ENCODE measurements at places on chromosomes 12 and 14. TPM values are rescaled to one million over a fixed set of nuclear protein-coding genes. Genes with fewer than 3 reads are reported as not detected.

DNA sequence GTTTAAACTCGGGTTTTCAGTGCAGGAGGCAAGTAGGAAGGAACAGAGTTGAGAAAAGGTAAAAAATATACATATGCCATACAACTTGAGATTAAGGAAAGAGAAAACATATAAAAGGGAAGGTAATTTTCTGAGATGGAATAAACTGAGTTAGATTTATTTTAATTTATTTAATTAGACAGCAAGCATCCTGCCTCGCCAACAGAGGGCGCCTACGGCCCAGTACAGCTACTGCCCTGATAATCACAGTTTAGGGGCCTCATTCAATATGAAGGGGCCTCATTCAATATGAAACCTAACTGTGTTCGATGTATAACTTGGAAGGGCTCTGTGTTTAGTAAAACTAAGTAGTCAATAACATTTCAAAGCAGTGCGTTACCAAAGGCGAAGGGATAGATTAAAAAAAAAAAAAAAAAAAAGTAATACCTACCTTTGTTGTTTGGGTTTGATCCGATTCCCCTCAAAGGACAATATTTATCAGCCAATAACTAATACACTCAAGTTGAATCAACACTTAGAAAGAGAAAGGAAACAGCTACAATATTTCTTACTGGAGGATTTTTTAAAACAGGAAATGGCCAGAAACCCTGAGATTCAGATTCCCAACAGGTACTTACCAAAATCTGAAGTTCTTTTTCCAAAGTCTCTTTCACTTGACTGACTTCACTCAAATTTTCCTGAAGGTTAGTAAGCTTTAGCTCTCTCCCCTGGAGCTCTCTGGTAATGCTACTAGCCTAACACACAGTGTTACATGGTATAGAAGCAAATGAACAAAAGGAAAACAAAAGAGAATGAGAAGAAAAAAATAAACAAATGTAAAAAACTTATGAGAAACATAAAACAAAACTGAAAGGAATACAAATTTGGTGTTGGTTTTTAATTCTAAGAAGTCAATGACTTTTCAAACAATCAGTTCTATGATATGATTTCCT, 70.0 kb upstream of the VPS33A start:
- DNase-seq, result no peak

The USP44 gene
- 1.9 TPM for polyA plus RNA-seq

DNA sequence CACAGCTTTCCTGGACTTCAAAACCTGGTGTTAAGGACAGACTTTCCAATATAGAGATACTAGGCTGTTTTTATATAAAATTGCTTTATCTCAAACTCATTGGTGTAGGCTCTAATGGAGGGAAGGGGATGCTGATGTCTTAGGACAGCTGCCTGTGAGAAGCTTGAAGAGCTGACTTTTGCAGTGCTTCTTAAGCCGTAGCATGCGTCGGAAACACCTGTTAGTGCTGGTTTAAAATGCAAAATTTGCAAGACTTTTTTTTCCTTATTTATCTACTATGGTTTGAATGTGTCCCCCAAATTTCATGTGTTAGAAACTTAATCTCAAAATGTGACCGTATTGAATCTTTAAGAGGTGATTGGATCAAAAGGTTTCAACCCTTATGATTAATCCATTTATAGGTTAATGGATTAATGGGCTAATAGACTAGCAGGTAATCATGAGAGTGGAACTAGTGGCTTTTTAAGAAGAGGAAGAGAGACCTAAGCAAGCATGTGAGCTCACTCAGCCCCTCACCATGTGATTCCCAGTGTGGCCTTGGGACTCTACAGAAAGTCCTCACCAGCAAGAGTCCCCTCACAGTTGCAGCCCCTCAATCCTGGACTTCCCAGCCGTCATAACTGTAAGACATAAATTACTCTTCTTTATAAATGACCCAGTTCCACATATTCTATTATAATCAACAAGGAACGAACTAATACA, 60.9 kb upstream of the FUT8 start:
- no peak for DNase-seq

- DNase-seq, result no peak
These were observed 2.8 kb downstream of the CDK2AP1 start for GRCh38 chr12:123268850-123269249.

The CCDC175 gene
- 1.1 TPM for polyA plus RNA-seq

The PAPOLA gene
- 201 TPM for polyA plus RNA-seq

- no peak for DNase-seq
These were observed 47.9 kb downstream of the SYNE3 start for GRCh38 chr14:95468448-95469133.

The TMBIM6 gene
- 702 TPM for polyA plus RNA-seq

The ACSS3 gene
- 20.3 TPM for polyA plus RNA-seq

- DNase-seq, result no peak
These were observed 174.9 kb downstream of the PIK3C2G start for GRCh38 chr12:18436170-18436569.

The CMTM5 gene
- polyA plus RNA-seq, result 3.2 TPM

DNA sequence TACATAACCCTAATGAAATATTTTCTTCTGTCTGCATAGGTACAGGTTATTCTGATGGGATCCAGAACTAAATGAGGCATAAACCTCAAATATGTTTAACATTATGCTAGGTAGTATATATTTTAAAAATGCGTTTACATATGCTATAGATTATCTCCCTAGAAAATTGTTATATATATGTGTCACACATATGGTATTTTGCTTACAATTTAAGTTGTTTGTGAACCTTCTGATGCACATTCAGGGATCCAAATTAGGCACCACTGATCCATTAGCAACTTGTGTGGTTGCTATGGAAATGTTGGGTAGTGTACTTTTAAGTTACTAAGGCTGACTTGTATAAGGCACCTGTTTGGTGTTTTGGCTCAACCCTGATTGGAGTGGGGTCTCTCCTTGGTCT, 456.7 kb downstream of the AEBP2 start:
- no peak for DNase-seq

DNA sequence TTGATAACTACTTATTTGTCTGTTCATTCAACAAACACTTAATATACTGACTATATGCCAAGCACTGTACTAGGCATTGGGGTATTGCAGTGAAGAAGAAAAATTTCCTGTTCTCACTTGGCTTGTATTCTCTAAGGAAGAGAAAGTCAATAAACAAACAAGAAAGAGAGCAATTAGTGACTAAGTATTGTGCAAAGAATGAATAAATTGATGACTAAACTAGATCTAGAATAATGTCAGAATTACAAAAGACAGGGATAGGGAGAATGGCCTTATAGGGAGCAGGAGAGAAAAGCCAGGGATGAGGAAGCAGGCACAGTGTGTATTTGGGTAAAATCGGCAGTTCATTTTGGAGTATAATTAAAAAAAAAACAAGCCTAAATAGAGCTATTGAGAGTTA, 4.2 kb upstream of the LIN7A start:
- no peak for DNase-seq

GRCh38 chr12:44510510-44510909, 365.6 kb downstream of the NELL2 start:
- no peak for DNase-seq

The SMAGP gene
- 18.1 TPM for polyA plus RNA-seq

The CELA1 gene
- polyA plus RNA-seq, result not detected

DNA sequence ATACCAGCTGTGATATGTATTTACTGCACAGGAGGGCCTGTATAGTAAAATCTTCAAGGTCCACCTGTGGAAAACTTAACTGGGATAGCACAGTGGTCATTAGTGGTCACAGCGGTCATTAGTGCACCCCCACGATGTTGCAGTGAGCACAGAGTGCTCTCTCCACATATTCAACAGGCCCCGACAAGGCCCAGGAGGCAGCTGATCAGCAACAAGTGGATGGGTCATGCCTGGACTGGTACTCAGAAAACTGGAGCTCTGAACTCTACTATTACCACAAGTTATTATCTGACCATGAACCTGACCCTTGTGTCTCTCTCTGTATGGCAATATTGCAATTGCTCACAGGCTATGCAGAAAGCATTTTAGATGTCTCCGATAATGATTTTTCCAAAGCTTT, 129.5 kb downstream of the SLC35F4 start:
- DNase-seq, result no peak

GRCh38 chr12:5333096-5333495, 98.8 kb upstream of the NTF3 start:
- no peak for DNase-seq

The TM9SF1 gene
- 52.0 TPM for polyA plus RNA-seq

DNA sequence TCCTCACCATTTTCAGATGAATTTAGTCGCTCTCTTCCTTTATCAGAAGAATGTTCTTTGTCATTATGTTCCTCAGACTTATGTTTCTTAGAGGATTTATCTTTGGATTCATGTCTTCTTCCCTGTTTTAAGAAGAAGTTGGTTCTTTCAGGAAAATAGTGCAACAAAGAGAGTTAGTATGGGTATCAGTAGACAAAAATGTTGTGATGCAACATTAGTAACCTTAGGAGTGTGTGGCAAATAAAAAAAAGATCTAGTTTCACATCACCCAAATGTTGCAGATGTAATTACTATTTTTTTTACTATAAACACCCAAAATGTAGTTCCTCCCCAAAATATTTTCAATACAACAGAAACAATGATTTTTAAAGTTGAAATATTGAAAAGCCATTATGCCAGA, 7.8 kb downstream of the RSRC2 start:
- DNase-seq, result no peak

DNA sequence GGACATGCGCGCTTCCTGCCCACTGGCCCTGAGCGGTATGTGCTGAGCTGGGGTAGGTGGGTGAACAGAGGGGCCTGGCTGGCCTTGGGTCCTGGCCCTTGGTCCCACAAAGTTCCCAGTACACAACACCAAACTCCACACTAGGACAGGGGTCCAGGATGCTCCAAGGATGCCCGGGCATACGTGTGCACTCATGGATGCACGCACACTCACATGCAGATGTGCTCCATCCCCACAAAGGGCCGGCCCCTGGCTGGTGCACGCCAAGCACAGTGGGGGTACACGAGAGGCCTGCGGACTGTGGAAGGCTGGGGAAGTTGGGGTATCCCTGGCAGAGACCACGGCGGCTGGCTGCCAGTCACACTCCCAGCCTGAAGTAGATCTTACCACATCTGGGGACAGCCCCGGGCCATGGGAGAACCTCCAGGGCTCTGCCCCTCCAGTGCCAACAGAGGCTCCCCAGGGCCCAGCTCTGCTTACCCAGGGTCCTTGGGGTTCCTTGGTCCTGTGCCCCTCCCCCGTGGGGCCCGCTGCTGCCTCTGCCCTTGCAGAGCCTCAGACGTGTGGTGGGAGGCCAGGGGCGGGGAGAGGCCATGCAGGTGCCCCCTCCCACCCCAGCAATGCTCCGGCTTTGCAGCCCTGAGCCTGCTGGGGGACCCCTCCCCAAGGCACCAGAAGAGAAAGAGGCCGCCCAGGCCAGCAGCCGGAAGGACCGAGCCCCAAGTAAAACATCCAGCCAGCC, 24.0 kb upstream of the NUDT14 start:
- no peak for DNase-seq

GRCh38 chr14:99277530-99277929, 5.5 kb upstream of the BCL11B start:
- no peak for DNase-seq

DNA sequence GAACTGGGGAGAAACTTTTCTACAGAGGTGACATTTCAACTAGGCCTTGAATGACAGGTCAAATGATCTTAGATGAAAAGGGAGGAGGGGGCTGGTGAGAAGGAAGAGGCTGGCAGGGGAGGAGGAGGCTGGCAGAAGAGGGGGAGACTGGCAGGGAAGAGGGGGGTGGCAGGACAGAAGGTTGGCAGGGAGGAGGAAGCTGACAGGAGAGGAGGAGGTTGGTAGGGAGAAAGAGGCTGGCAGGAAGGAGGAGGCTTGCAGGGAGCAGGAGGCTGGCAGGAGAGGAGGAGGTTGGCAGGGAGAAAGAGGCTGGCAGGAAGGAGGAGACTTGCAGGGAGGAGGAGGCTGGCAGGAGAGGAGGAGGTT, 63.4 kb upstream of the PPP4R3A start:
- no peak for DNase-seq

The FAM90A1 gene
- polyA plus RNA-seq, result 2.6 TPM

The CTSG gene
- polyA plus RNA-seq, result 0.88 TPM

The KRT5 gene
- polyA plus RNA-seq, result 0.16 TPM

The DPY19L2 gene
- 65.5 TPM for polyA plus RNA-seq

The MGP gene
- polyA plus RNA-seq, result 65.6 TPM

GRCh38 chr14:92426237-92426636, 87.3 kb upstream of the RIN3 start:
- no peak for DNase-seq

The CIROP gene
- 0.05 TPM for polyA plus RNA-seq

The KLRG1 gene
- polyA plus RNA-seq, result 1.8 TPM

The MGAT4C gene
- polyA plus RNA-seq, result 1.5 TPM

GRCh38 chr12:6367969-6368892, 7.1 kb downstream of the SCNN1A start:
- DNase-seq, result no peak

DNA sequence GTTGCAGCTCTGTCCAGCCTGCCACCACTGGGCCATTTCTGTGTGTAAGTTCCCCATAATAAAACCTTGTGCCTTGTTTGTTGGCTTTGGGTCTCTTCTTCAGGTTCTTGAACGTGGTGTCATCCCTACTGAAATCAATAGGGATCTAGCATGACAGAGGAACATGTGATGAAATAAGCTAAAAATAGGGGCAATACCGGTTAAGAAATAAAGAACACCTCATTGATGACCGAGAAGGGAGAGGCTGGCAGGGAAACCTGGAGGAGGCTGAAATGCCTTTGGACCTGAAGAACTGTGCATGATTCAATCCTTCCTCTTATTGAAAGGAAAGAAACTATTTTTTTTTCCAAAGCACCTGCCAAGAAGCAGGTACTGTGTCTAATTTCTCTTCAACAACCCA, 172.3 kb downstream of the PPM1H start:
- no peak for DNase-seq

- no peak for DNase-seq
These were observed 81.2 kb downstream of the PITPNM2 start for GRCh38 chr12:123069436-123070266.

The BCL11B gene
- 2.0 TPM for polyA plus RNA-seq

The MBIP gene
- polyA plus RNA-seq, result 50.1 TPM

The NFATC4 gene
- 74.4 TPM for polyA plus RNA-seq

- no peak for DNase-seq
These were observed 526 bp upstream of the MRPL42 start for GRCh38 chr12:93466625-93467350.

- DNase-seq, result no peak
These were observed 304.3 kb upstream of the PRICKLE1 start for GRCh38 chr12:42893803-42894202.

GRCh38 chr12:9367828-9368227, 159.6 kb upstream of the PZP start:
- no peak for DNase-seq

GRCh38 chr14:96746101-96746500, 51.1 kb upstream of the VRK1 start:
- no peak for DNase-seq

GRCh38 chr14:26400373-26400772, 197.5 kb downstream of the NOVA1 start:
- no peak for DNase-seq

All from left renal cortex interstitium (tissue), 4 donors.